ENCODE measurements at places on chromosomes 1 and 21.

GRCh38 chr1:42305639-42306038 lies 29.4 kb downstream of the FOXJ3 start:
- H3K36me3 ChIP-seq = peaks cover 44% of the 10 kb centered on the region
- no peak overlapping the region for H3K27ac ChIP-seq
- DNase-seq = no peak
- H3K4me3 ChIP-seq = no peak overlapping the region
- no peaks in the 10 kb centered on the region for H3K4me1 ChIP-seq

DNA sequence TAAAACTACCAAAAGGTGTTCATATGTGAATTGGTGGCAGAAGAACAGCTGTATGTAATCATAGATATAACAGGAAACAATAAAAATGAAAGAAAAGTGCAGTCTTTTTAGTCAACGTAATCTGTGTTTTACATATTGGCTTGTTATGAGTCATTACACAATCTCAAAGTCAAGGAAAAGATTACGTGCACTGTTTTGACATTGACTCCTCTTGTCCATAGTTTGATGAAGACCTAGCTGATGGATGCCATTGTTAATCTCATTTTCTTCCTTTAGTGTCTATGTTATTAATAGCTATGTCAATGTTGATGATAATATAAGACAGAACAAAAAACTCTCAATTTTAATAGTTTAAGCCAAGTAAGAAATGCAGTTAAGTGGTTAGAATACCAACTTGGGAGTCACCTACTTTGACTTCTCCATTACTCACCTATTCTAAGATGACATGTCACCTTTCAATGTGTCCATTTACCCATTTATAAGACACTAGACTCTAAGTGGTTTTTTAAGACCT lies 84.5 kb upstream of the SAMSN1 start:
- no peak for DNase-seq
- H3K36me3 ChIP-seq = no peaks in the 10 kb centered on the region
- H3K4me3 ChIP-seq = no peak overlapping the region
- H3K27me3 ChIP-seq = no peaks in the 10 kb centered on the region
- H3K4me1 ChIP-seq = no peaks in the 10 kb centered on the region

DNA sequence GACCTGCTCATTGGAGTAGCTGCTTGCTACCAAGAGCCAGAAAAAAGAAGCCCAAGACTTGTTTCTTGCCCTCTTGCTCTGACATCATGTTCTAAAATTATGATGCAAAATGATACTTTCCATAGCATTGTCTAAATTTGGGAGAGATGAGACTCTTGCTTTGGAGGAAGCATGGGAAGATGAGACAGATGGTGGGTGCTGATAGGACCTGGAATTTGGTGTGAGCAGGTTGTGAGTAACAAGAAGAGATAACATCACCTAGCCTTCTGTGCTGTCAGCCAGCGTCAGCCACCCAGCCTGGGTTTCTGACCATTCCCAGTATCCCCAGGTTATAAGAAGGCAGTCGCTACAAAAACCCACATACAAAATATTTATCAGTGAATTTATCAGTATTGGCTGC lies 67.1 kb upstream of the GCLM start:
- no peaks in the 10 kb centered on the region for H3K27me3 ChIP-seq
- peaks cover 13% of the 10 kb centered on the region for H3K4me1 ChIP-seq
- no peaks in the 10 kb centered on the region for H3K36me3 ChIP-seq
- DNase-seq = no peak
- H3K27ac ChIP-seq = no peak overlapping the region
- no peak overlapping the region for H3K4me3 ChIP-seq

GRCh38 chr1:186566140-186566855 lies 105.4 kb upstream of the PDC start:
- no peak overlapping the region for H3K27ac ChIP-seq
- no peaks in the 10 kb centered on the region for H3K36me3 ChIP-seq
- DNase-seq = no peak

Measured in mesenchymal stem cell (in vitro differentiated cells and primary cell).